ENCODE measurements at places on chromosomes 4 and X. TPM values are rescaled to one million over a fixed set of nuclear protein-coding genes. Genes with fewer than 3 reads are reported as not detected.

The PTCHD1 gene
- not detected for total RNA-seq

The NPY1R gene
- not detected for total RNA-seq

The ZFP92 gene
- 2.4 TPM for total RNA-seq

The ARMCX4 gene
- total RNA-seq: 4.8 TPM

The SPACA5B gene
- total RNA-seq: not detected

The SMIM43 gene
- total RNA-seq: not detected
